ENCODE measurements at places on chromosomes 2 and 18. TPM values are rescaled to one million over a fixed set of nuclear protein-coding genes. Genes with fewer than 3 reads are reported as not detected.

Gene PRSS56
- total RNA-seq: not detected

Gene LDAH
- total RNA-seq: 33.7 TPM

Gene MOCOS
- 1.3 TPM for total RNA-seq

Gene RFTN2
- 2.5 TPM for total RNA-seq

Gene ICOS
- not detected for total RNA-seq

Gene RNF152
- total RNA-seq: 16.9 TPM

Gene CDH7
- 1.6 TPM for total RNA-seq

Gene RUFY4
- not detected for total RNA-seq

Gene EMILIN1
- total RNA-seq: 3.2 TPM

Gene PLCD4
- 1.9 TPM for total RNA-seq

Gene APCDD1
- 171 TPM for total RNA-seq

Gene ABCB6
- total RNA-seq: 49.4 TPM

DNA sequence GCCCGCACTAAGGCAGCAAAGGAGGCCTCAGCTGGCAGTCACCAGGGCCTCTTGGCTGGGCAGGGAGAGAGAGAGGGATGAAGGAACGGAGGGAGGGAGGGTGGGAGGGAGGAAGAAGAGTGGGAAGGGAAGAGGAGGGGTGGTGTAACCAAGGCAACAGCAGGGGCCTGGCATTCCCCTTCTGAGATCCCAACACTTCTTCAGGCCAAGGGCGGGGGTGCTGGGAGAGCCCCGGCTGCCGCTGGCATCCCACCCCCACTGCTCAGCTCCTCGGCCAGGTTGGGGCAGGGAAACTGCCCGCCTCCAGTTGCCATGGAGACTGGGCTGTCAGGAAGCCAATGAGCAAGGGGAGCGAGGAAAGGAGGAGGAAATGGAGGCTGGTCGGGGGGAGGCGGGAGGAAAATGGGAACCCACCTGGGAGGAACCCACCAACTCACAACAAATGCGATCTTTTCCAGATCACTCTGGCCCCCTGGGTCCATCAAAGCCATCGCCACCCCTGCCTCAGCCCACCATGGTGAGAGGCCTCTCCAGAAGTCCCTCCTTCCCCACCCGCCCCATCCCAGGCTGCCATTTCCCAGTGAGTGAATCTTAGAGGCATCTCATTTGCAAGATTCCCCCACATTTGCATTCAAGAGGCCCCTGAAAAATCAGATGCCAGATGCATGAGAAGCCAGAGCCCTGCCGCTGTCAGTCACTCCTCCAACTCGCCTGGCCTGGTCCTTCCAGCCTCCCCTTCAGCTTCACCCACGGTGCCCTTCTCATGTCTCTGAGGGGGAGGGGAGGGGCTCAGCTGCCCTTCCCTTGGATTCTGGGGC lies 12.4 kb downstream of the SH2D6 start:
- peak; percentile 70 for DNase-seq

DNA sequence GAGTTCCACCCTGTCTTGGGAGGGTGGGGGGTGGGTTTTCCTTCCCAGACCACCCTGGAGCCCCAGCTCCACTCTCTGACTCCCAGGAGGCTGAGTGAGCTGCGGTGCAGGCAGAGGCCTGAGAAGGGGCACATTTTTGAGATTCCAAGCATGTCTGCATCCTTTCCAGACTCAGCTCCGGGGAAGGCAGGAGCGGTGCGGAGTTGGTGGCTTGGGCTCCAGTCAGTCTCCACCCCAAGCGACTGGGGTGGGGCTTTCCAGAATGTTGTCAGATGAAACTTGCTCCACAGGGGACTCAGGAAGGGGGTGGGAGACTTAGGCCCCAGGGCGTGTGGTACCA lies 44.2 kb upstream of the HS6ST1 start:
- no peak for DNase-seq

DNA sequence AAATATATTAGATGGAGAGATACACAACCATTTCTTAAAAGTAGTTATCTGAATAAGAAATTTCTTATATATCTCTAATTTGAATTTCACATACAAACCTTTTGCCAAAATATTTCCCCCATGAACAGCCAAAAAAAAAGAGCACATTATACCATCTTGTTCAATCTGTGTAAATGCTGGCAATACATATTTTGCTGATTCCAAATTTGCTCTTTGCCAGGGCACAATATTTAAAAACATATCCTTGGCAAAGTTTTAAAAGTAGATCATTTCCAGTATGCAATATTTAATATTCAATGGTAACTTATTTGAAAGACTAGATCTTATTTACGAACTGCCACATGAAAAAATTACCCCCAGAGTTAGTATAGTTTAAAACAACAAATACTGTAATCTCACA lies 204.2 kb downstream of the CBLN2 start:
- DNase-seq: no peak

GRCh38 chr18:46767217-46767616 lies 10.4 kb upstream of the ST8SIA5 start:
- DNase-seq: no peak

GRCh38 chr2:99818842-99819241 lies 323.5 kb downstream of the AFF3 start:
- DNase-seq: no peak

GRCh38 chr2:222423186-222423585 lies 1.2 kb upstream of the SGPP2 start:
- DNase-seq: no peak

- no peak for DNase-seq
These were observed 206.8 kb downstream of the TXNL1 start for GRCh38 chr18:56431551-56431950.

DNA sequence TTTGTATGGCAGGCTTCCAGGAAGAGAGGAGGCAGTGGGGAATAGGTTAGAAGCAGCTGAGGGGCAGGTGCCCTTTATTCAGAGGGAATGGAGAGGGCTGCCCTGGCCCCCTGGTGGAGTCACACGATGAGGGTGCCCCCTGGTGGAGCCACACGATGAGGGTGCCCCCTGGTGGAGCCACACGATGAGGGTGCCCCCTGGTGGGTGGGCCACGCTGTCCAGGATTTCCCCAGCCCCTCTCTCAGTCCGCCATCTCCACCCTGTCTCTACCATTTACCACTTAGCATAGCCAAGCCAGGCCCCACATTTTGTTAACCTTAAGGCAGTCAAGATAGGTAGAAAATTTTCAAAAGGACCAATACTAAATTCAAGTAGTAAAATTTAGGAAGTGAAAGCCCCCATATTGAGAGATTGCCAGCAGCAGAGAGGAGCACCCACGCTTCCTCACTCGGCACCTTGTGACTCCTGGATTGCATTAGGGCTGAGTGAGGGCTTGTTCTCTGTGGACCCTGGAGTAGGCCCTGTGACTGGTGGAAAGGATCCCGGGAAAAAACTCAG lies 10.4 kb upstream of the FAM228A start:
- no peak for DNase-seq

- DNase-seq: no peak
These were observed 323.9 kb downstream of the SETBP1 start for GRCh38 chr18:45004546-45005080.

DNA sequence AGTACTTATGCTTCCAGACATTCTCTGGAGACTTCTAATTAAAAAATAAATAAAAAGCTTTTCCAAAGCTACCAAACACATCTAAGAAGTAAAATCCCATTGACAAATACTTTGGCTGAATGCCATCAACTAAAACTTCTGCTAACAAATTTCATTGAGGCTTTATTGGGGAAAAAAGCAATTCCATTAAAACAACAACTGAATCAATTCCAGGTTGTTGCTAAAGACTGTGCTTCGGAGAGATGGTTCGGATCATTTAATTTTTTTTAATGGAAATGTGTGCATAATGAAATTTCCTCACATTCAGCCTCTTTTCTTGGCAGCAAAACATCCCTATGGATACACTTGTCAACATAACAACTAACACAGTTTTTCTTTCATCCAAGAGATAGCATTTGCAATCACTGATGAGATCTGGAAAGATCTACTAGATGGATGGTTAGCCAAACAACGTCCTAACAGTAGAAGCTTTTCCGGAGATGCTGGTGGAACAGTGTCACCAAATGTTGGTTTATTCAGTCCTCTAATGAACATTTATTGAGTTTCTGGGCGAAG lies 446.1 kb upstream of the FAM98A start:
- DNase-seq: no peak

DNA sequence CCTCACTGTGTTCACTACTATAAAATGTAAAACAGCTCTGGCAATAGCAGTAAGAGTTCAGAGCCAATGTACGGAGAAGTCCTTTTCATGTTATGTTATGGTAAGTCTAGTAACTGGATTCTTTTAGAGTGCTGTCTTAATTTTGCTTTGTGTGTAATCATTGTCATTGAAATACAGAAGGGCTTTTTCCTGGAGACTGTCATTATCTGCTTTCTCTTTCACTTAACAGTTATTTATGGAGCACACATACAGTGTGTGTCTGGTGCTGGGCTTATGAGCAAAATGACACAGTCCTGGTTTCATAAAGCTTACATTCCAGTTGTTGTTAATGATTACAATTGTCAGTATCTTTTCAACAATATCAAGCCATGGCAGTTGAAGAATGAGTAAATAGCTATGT lies 95.5 kb downstream of the CCDC102B start:
- DNase-seq: no peak

DNA sequence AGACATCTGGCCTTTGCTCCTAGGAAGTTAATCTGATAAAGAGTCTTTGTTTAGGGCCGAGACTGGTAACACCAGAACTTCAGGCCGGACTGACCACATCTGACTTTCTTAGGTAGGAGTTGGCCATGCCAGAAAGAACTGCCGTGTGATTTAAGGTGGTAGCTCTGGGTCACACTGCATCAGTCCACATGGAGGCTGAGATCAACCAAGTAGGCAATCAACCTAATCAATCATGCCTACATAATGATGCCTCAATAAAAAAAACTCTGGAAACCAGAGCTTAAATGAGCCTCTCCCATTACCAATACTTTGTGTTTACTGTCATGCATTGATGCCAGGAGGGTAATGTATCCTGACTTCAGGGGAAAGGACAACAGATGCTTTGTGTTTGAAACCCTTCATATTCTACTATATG lies 44.1 kb upstream of the ORC2 start:
- DNase-seq: no peak

DNA sequence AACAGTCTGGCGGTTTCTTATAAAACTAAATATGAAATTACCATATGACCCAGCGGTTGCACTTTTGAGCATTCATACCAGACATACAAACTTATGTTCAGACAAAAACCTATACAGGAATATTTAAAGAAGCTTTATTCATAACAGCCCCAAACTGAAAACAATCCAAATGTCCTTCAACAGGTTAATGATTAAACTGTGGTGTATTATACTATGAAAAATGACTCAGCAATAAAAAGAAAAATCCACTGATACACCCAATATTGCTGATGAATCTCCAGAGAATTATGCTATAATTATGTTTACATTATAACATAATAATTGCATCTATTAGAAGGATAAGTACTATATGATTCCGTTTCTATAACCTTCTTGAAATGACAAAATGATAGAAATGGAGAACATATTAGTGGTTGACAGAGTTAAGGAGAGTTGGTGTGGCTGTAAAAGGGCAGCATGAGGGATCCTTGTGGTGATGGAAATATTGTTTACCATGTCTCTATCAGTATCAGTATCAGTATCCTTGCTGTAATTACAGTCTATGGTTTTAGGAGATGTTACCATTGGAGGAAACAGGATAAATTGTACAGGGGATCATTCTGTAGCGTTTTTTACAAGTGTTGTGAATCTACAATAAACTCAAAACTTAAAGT lies 127.1 kb downstream of the DSC3 start:
- no peak for DNase-seq

- no peak for DNase-seq
These were observed 58.8 kb upstream of the NOL4 start for GRCh38 chr18:34283506-34283905.

- DNase-seq: no peak
These were observed 3.5 kb upstream of the TUBB6 start for GRCh38 chr18:12304351-12305210.

- no peak for DNase-seq
These were observed 138.3 kb upstream of the STK17B start for GRCh38 chr2:196309691-196310090.

- no peak for DNase-seq
These were observed 15.5 kb downstream of the COLEC11 start for GRCh38 chr2:3610415-3610814.

GRCh38 chr2:202060218-202060617 lies 12.8 kb upstream of the KIAA2012 start:
- DNase-seq: no peak

GRCh38 chr2:59297816-59298215 lies 1056.7 kb upstream of the FANCL start:
- DNase-seq: no peak

- no peak for DNase-seq
These were observed 101.5 kb downstream of the ARHGAP15 start for GRCh38 chr2:143230506-143231253.

- no peak for DNase-seq
These were observed 161.5 kb downstream of the TGIF1 start for GRCh38 chr18:3611313-3612090.

DNA sequence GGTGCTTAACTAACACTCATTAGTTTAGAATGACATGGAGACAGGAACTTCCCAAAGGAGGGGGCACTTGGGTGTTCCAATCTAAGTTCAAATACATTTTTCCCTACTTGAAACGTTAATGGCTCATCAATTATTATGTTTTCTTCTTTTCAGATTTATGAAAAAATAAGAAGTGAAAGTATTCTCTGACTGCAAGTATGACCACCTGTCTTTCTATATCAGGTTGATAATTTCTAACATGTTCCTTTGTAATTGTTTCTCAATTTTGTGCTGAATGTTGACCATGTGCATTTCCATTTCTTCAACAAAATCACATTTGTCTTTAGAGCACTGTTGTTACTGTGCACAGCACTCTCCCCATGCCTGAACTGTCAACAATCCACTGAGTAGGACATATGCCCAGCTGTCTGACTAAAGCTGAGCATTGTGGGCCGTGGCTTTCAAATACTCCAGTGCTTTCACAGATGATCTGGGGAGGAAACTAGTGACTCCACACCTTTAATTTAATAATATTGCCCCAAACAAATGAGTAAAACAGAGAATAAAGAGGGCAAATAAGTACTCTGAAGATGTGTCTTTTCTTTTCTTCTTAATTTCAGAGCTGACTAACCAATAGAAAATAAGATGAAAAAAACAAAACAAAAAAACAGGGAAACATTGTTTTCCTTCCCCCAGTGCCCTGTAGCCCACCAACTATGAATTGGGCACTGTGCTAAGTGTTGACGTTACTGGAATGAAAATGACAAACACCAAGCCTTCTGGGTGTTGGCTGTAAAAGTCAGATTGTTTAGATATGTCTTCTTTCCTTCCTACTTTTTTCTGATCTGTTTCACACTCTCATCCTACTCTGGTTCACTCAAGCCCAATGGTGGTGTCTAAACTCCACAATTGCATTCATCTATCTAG lies 16.0 kb downstream of the LANCL1 start:
- DNase-seq: no peak

GRCh38 chr2:47239119-47239969 lies 84.2 kb upstream of the STPG4 start:
- DNase-seq: peak; percentile 40

GRCh38 chr18:28175150-28175929 lies 1.6 kb downstream of the CDH2 start:
- peak; percentile 71 for DNase-seq

DNA sequence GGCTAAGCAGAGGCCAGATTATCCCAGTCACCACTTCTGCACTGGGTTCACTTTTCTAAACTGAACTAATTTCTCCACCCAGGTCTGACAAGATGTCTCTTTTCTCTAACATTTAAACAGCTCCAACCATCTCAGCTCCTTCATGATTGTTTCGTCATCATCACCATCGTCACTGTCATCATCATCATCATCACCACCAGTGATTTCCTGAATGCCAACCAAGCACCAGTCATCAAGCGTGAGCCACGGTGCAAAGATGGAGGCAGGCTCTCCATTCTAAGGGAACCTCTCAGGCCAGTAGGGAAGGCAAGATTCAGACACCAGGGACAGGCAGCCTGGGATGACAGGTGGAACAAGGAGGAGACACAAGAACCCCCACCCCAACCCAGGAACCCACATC lies 25.5 kb upstream of the TMBIM1 start:
- no peak for DNase-seq

Measured in glutamatergic neuron (in vitro differentiated cells).